CD4-positive, CD25-positive, alpha-beta regulatory T cell (primary cell): ENCODE measurements at places on chromosomes 11 and 22. TPM values are rescaled to one million over a fixed set of nuclear protein-coding genes. Genes with fewer than 3 reads are reported as not detected.

DNA sequence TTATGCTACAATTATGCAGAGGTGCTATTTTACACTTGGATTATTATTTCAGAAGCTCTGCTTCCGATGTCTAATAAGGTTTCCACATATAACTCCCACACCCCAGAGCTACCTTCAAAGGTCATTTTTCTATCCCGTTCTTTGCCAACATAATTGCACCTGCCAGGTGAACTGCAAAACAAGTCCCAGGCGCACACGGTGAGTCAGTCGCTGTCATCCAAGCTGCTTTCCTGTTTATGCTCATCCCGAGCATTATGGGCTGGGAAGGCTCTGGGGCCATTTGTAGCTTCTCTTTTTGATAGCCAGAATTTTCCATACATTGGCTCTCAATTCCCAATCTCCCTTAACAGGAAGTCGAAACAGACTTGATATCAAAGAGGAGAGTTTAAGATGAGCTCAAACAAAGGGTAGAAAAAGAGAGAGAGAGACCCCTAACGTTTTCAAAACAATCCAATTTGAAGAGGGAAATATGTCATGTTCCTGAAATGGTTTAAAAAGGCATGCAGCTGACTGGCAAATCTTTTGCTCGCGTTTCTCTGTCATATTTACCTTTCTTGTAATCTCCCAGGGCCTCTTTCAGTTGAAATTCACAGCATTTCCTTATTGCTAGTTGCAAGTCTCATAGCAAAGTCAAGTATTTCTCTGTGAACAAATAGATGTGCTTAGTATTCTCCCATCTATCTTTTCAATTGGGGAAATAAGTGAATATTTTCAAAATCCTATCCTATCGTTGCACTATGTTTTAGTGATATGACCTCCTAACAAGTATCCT is 815.9 kb downstream of the KCNA4 start:
- DNase-seq, result no peak
- H3K27ac ChIP-seq, result no peak overlapping the region

Gene MGAT3
- not detected for polyA plus RNA-seq

DNA sequence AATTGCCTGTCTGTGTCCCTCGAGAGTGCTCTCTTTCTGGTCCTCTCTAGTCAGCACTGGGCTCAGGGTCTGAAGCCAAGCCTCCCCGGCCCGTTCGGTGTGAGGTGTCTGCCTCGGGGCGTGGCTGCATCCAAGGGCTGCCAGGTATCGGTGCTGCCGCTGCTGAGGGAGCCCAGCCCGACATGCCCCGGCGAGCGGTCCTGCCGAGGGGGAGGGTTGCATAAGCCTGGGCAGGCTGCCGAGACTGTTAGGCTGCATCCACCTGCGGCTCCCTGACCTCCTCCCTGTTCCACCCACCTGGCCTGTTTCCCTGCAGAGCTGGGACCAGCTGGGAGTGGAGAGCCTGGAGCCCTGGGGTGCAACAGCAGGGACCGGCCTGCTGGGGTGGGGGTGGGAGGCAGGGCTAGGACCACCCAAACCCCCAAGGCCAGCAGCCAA is 6.3 kb downstream of the OVOL1 start:
- no peak overlapping the region for H3K4me3 ChIP-seq
- H3K27me3 ChIP-seq, result peaks cover 12% of the 10 kb centered on the region
- H3K36me3 ChIP-seq, result no peaks in the 10 kb centered on the region
- peaks cover 13% of the 10 kb centered on the region for H3K4me1 ChIP-seq
- H3K27ac ChIP-seq, result no peak overlapping the region

Gene ADM
- not detected for polyA plus RNA-seq
